NCI-H1105 treated with DMSO at 0.1 percent for 48 hours (cell line): ENCODE measurements at places on chromosomes 7 and 10.
A peak's percentile ranks its signal among the peaks of the same experiment; 100 is the strongest.

GRCh38 chr7:38274927-38275620, 1.6 kb upstream of the TARP start:
- no peak for DNase-seq

DNA sequence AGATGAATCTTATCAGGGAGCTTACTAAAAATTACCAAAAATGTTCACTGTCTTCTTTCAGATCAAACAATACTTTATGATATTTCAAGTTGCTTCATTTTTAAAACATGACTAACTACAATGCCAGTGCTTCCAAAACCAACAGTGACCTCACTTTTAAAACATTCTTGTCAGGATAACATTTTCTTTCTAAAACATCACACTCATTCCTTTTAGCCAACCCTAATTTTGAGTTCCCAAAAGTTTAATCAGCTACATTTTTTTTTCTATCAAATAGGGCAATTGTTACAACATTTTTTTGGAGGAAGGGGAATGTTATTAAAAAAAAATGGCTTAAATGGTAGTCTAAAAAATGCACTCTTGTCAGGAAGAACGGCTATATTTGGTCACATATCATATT, 37.3 kb downstream of the RTKN2 start:
- DNase-seq, result no peak

DNA sequence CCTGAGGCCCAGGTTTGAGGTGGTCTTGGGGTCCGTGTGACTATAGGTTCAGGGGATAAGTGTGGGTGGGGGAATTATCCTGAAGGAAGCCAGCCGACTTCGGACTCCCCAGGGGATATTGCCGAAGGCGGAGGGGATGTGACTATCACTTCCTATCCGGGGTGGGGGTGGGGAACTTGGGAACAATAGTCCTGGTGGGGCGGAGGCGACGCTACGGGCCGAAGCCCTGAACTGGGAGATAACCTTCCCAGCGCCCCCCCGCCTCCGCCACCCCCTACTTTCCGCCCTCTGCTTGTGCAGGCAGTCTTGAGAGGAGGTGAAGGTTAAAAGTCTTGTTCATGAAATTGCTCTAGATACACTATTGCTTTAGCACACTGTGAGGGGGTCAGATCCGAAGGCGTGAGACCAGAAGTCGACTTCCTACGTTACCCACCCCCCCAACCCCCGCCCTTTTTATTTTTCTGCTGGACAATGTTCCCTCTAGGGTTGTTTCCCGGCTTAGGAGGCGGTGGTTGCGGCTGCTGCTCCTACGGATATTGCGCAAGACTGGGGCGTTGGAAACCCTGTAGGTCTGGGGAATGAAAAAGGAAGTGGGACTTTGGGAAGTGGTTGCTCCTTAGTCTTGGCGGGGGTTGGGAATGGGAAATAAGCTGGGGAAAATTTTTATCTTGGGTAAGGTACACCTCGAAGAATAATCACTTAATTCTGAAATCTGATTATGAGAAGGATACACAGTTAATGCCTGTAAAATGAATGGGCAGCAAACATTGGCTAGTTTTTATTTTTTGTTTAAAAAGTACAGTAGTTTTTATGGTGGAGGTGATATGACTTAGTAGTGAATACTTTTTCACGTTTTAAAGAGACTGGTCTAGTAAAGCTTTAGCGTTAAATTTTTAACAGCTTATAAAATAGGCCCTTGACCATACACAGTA, 1.5 kb downstream of the PTPN12 start:
- peak; percentile 82 for DNase-seq

DNA sequence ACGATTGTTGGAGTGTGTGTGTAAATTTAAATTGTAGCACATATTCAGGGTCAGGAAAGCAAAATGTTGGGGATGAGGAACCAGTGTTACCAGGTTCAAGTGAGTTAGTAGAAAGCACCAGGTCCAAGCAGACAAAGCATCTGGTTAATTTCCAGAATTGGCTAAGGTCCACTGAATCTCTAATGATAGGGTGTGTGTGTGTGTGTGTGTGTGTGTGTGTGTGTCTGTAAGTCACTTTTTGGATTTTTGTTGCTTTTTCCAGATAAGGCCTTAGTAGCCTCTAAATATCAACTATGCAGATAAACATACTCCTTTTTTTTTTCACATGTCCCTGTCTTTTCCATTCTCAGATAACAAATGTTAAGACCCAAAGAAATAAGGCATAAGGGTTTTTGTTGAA, 36.6 kb upstream of the FMC1 start:
- DNase-seq, result no peak

DNA sequence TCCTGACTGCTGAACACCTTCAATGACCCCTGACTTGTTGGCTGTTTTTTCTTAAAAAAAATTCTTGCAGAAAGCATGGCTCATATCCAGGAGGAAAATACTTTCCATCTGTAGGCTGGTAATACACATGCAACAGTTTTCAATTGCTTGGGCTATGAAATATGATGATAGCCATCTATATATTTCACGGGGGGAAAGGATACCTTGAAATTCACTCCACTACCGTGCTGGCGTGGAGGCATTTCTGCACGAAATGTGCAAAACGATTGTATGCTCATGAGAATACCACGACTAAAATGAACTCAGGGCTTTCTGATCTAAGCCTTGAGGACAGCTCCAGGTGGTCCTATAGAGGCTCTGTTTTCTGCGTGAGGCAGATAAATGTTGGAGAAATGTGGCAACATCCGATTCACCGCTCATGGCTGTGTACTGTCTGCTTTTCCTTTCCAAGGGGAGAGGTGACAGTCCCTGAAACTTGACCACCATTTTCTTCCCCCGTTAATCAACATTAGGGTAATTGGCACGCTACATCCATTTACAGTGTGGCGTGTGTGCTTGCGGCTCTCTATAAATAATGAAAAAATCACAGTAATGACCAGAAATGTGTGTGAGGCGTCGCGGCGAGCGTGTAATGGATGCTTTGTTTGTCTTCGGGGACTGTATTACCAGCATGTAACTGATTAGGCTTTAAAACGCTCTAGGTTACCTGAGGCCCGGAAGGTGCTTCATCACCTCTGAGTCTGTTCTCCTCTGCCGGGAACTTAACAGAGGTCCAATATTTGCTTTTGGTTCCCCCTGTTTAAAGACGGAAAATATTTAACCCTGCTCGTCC, 12.8 kb upstream of the CARD11 start:
- DNase-seq, result no peak

DNA sequence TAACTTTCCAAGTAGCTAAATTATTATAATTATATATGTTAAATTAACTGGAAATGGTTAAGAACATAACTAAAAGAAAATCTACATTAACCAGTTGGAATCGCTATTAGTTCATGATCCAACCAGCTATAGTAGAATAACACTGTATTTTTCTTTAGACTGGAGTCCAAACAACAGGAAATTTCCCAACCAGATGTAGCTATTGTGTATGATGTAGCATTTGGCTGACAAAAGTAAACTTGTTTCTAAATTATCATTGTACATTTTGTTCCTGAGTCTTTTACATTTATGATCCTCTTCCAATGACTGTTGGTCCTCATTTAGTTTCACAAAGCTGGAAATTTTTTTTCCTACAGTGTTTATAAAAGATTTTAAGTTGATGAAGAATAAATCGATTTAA, 62.1 kb downstream of the PAPSS2 start:
- DNase-seq, result no peak

GRCh38 chr10:119542988-119543813, 682 bp upstream of the RGS10 start:
- peak; percentile 7 for DNase-seq

GRCh38 chr7:154709840-154710520, 292.9 kb downstream of the PAXIP1 start:
- DNase-seq, result no peak

GRCh38 chr7:138459413-138460175, 465 bp upstream of the TRIM24 start:
- DNase-seq, result peak; percentile 99

GRCh38 chr10:101183458-101184183, 45.6 kb downstream of the LBX1 start:
- DNase-seq, result no peak
